ENCODE measurements at places on chromosomes 5 and 9.

DNA sequence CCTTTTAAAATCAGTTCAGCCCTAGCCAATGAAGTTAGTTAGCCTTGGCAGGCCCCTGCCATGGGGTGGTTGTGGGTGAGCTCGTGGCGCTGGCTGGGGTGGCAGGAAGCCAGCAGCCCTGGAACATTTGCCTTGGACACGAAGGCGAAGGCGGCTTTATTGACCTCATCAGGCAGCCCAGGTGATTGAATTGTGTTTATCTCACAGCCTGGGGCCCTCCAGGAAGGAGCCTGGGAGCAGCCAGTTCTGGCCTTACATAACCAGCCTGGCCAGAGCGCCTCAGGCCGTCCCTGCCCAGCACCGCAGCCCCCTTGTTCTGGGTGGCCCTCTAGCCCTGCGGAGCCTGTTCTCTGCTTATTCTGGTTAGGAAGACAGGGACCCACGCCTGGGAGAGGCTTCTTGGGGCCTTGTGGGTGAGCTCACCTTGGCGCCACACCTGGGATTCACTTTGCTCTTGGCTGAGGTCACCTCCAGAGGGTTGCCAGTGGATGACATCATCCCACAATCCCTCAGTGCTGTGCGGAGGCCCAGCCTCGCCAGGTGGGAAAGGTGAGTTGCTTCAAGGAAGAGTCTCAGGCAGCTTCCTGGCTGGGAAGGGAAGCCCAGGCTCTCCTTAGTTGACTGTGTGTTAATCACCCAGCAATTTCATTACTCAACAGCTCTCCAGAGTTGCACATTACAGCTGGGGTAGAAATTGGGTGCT, 54.4 kb upstream of the RPL26L1 start:
- DNase-seq = no peak

DNA sequence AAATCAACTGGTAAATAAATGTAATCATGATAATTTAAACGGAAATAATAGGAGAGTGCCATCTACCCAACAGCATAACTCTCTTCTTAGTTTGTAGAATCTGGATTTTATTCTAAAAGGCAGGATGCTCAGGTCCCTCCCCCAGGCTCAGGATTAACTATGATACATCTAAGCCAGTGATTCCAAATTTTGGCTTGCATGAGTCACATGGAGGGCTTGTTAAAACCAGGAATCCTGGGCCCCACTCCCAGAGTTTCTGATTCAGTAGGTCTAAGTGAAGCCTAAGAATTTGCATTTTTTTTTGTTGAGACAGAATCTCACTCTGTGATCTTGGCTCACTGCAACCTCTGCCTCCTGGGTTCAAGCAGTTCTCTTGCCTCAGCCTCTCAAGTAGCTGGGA, 62.3 kb upstream of the ZFR start:
- DNase-seq = no peak

DNA sequence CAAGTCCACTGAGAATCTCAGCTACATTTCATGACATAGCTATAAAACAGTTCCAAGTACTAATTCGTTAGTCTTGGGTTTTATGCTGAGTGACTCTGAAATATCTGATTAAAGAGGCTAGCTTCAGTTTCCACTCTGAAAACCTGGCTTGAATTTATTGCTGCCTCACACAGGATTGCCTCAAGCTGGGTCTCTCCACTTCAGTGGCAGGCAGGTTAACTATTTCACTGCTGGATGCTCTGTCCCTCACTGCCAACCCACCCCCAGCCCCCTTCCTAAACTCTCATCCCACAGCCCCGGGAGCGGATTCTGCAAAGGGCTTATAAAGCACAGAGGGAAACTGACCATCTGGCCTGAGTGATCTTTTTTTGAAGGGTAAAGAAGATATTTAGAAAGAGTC, 318.3 kb downstream of the MLLT3 start:
- no peak for DNase-seq

- no peak for DNase-seq
Observed at GRCh38 chr5:156109317-156110023, 217.5 kb upstream of the SGCD start.

GRCh38 chr9:16315720-16316119, 554.8 kb downstream of the BNC2 start:
- no peak for DNase-seq

GRCh38 chr5:174294891-174295620, 249.6 kb downstream of the NSG2 start:
- no peak for DNase-seq

DNA sequence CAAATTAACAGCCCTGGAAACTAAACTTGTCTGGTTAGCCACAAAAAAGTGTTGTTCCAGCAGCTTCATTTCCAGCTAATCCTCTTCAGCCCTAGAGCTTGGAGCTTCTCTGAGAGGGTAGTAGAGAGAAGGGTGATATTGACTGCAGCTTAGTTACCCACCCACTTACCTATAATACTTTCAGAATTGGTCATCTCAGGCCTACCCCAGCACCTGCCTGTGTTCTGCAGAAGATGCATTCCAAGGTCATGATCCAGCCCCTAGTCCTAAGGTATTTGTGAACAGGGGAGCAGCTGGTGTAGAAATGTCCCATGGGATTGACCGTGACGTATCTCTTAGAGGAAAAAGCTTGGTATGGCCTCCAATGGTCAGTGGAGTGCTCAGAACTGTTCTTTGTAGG, 289.0 kb downstream of the NR3C1 start:
- DNase-seq = no peak

DNA sequence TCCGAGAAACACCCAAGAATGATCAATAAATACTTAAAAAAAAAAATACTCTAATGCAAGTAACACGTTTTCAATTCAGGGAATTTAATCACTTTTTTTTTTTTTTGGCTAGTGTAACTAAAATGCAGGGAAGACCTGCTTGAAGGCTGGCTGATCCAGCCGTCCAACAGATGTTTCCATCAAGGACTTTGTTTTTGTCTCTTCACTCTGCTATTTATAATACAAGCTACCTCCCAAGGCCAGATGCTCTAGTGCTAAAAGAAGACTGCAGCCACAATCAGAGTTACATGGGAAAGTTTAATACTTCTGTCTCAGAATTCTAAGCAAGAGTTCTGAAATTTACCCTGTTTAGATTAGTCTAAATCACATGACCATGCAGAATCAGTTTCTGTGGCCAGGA, 14.5 kb downstream of the TBCA start:
- DNase-seq = no peak

All from activated T-cell treated with anti-CD3 and anti-CD28 coated beads, Interleukin-2, amount 50 U/mL, for 48 hours (primary cell).